Nasal cavity respiratory epithelium epithelial cell of viscerocranial mucosa (primary cell): ENCODE measurements at places on chromosomes 6 and 20. TPM values are rescaled to one million over a fixed set of nuclear protein-coding genes. Genes with fewer than 3 reads are reported as not detected.

LIN28B gene
- total RNA-seq: not detected in 2 replicates

PRPH2 gene
- total RNA-seq: 0.28 TPM in 1 of 2 replicates, not detected in the other

EYA2 gene
- total RNA-seq: 3.4 and 12.3 TPM in 2 replicates

SUMO4 gene
- total RNA-seq: 0.68 and 1.9 TPM in 2 replicates

HLA-DQB1 gene
- total RNA-seq: not detected in 2 replicates

C6orf52 gene
- 1.4 and 2.1 TPM in 2 replicates for total RNA-seq

OR2B3 gene
- total RNA-seq: not detected in 2 replicates

RAB22A gene
- 16.1 and 25.3 TPM in 2 replicates for total RNA-seq

SLC16A10 gene
- not detected in 2 replicates for total RNA-seq

VSX1 gene
- total RNA-seq: not detected in 2 replicates

CFB gene
- total RNA-seq: 1.7 and 11.2 TPM in 2 replicates

MYLK2 gene
- not detected in 2 replicates for total RNA-seq

NRSN1 gene
- not detected in 2 replicates for total RNA-seq

SULF2 gene
- 46.8 and 540 TPM in 2 replicates for total RNA-seq

FAM83B gene
- 82.4 and 98.1 TPM in 2 replicates for total RNA-seq

PNLDC1 gene
- 0.07 TPM in 1 of 2 replicates, not detected in the other for total RNA-seq

FAXC gene
- 1.0 and 7.5 TPM in 2 replicates for total RNA-seq

RHAG gene
- total RNA-seq: not detected in 2 replicates

SPTLC3 gene
- 4.1 and 7.3 TPM in 2 replicates for total RNA-seq

CAP2 gene
- 2.7 and 4.9 TPM in 2 replicates for total RNA-seq

MAPK13 gene
- 55.0 and 86.6 TPM in 2 replicates for total RNA-seq

NSFL1C gene
- 19.1 and 39.6 TPM in 2 replicates for total RNA-seq

HSPA1L gene
- total RNA-seq: 1.0 and 1.1 TPM in 2 replicates

BNIP5 gene
- not detected in 2 replicates for total RNA-seq

CCN6 gene
- total RNA-seq: not detected in 2 replicates

TINAG gene
- total RNA-seq: not detected in 2 replicates

HTR1B gene
- 0.64 and 0.68 TPM in 2 replicates for total RNA-seq

GSTA1 gene
- total RNA-seq: 0.21 TPM in 1 of 2 replicates, not detected in the other
